ENCODE measurements at places on chromosomes 12 and 14.

GRCh38 chr12:46916796-46917419 lies 91.1 kb upstream of the SLC38A4 start:
- DNase-seq = no peak

GRCh38 chr14:28055008-28055407 lies 711.6 kb upstream of the FOXG1 start:
- no peak for DNase-seq

DNA sequence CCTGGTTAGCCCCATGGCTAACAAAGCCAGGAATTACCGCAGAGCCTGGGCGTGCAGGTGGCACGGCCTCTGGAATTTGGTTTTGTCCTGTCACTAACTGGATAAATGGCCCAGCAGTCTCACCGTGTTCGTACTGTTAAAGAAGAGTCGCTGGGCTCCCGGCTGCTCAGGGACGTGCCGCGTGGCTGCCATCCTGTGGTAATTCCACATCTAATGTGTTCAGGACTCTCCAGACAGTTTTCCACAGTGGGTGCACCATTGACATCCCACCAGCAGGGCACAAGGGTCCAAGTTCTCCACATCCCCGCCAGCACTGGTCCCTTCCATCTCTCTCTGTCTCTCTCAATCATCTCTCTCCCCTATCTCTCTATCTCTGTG lies 19.6 kb downstream of the NOC4L start:
- DNase-seq = no peak

DNA sequence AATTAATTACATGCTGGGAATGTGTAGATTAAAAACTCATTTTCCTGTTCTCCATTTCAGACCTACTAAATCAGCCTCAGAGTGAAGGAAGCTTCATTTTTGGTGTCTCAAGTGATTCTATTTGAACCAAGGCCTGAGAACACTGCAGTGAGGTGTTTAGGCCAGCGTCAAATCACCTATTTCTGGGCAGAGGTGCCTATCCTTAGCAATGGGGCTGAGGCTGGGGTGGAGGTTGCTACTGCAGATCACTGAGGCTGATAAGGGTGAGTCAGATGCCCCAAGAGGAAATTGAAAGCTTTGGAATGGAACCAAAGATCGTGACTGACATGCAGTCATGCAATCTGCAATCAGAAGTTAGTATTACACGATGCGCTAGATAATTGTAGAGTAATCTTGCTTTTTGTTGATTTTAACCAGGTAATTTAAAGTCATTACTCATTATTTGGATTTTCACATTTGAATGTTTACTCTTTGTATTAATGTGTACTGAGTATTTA lies 4.4 kb downstream of the TXNRD1 start:
- DNase-seq = no peak

DNA sequence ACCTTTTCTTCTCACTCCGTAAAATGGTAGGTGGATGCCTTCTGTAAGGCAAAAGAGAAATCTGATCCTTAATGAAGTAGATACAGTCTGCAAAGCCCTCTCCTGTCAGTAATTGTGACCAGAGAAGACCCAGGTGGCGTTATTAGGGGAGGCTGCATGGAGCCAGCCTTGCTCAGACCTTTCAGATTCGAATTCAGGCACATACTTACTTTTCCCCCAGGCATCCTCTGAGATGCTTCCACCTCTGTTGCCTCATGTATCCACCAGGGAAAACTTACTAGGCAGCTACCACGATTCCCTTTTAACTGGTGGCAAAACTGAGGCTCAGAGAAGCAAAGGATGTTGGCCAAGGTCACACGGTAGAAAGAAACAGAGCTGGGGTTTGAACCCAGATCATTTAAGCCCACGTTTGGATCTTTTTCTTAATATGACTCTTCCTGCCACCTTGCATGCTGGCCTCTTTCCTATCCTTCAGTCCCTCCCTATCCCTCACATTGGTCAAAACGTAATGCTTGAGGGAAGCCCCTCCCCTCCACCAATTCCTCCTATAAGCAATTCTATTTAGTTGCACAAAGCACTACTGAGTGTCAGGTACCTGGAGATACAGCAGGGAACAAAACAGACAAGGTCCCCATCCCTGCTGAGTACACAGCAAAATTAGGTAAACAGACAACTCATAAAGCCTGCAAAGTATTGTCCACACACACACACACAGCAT lies 179.4 kb downstream of the KSR2 start:
- DNase-seq = no peak

GRCh38 chr14:91354979-91355685 lies 62.5 kb downstream of the CCDC88C start:
- DNase-seq = peak; percentile 54

DNA sequence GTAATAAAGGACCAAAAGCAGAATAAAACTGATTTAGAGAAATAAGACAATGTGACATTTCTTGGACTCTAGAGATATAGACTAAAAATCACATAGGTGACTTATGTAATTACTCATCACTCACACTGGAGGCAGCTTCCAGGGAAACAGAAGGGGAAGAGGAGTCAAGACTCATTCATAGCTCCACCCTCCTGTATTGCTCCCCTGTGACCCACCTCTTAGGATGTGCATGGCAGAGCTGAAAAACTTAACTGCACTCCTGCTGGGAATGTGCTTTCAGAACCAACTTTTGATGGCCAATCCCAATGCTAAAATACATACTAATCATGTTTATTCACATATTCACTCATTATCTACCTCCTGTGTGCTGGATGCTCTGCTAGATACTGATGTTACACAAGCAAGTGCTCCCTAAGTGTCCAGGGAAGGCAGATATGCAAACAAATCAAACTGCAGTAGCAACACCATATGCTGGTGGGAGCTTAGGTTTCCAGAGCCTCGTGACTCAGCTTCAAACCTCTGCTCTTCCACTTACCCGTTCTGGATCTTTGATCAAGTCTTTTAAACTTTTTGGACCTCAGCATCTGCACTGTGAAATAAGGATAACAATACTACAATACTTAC lies 316.1 kb downstream of the GALC start:
- no peak for DNase-seq

DNA sequence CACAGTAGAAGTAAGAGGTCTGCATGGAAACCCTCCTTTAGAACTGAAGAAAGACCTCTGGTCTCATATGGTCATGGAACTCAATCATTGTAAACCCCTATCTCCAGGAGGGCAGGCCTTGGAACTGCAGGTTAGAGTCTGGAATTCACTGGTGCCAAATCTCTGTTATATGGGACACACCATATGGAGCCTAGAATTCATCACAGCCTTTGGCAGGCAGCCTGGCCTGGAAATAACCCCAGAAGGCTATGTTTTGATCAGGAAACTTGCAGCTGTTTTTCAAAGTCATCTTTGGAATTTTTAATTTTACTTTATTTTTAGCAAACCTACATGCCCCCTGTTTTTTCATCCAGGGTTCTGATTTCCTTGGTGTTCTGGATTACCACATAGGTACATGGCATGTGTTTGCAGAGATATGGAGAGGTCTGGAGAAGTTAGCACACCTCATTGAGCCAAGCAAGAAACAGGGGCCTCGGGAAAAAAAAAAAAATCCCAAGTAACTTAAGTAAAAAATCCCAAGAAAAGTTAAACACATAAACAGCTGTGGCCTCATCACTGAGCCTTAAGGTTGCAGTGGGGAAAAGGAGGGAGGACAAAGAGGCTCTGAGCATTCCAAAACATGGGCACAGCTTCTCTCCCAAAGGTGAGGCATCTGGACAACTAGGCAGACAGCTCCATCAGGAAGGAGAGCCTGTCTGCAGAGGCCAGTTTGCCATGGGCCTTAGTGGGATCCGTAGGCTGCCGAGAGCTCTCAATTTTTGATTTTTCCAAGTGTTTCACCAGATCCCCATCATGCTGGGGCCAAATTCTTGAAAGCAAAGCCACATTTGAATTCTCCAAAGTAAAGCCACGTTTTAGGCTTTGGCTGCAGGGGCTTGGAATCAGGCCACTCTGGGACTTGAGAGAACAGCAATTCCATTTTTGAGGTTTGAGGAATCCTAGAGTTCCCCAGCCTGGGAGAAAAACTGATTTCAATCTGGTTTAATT lies 339.6 kb upstream of the TBX3 start:
- peak; percentile 44 for DNase-seq

DNA sequence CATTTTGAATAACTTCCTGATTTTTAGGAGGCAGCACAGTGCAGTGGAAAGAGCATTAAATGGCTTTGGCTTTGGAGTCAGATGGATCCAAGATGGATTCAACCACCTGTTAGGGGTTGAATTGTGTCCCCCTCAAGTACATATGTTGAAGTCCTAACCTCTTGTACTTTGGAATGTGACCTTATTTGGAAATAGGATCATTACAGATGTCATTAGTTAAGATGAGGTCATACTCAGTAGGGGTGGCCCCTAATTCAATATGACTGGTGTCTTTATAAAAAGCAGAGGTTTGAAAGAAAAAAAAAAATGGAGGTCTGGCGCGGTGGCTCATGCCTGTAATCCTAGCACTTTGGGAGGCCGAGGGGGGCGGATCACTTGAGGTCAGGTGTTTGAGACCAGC lies 18.8 kb downstream of the ATP5MC2 start:
- no peak for DNase-seq

GRCh38 chr14:55915456-55915855 lies 202.8 kb upstream of the PELI2 start:
- no peak for DNase-seq

- no peak for DNase-seq
Measured at GRCh38 chr14:86334355-86334754, 804.4 kb downstream of the FLRT2 start.

DNA sequence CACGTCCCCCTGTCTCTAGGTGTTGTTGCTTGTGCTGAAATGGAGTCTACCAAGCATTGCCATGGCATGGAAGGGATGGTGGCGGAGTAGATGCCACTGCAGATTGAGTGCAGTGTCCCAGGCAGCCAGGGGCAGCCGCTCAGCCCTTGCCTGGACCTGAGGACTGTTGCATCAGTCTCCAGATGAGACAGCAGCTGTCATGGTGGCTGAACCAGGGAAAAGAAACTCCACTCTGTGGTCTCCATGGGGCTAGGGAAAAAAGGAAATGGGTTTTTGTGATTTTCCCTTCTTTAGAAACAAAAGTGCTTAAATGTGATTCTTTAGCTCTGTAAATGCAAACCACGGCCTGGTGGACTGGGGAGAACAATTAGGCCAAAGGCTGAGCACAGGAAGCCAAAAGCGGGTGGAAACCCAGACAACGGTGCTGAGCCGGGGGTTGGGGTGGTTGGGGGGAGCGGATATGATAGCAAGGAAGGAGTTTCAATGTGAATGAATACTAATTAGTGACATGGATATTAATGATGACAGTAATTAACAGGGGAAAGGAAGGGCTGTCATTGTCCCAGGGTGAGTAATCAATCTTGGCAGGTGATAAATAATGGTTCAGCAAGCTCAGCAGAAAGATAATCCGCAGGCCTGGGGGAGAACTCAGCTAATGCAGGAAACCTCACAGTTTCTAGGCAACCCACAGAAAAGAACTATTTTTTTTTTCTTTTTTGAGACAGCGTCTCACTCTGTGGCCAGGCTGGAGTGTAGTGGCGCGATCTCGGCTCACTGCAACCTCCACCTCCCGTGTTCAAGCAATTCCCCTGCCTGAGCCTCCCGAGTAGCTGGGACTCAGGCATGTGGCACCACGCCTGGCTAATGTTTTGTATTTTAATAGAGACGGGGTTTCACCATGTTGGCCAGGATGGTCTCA lies 442.6 kb downstream of the DPF3 start:
- peak; percentile 92 for DNase-seq

GRCh38 chr14:38111046-38111445 lies 96.7 kb upstream of the SSTR1 start:
- no peak for DNase-seq

DNA sequence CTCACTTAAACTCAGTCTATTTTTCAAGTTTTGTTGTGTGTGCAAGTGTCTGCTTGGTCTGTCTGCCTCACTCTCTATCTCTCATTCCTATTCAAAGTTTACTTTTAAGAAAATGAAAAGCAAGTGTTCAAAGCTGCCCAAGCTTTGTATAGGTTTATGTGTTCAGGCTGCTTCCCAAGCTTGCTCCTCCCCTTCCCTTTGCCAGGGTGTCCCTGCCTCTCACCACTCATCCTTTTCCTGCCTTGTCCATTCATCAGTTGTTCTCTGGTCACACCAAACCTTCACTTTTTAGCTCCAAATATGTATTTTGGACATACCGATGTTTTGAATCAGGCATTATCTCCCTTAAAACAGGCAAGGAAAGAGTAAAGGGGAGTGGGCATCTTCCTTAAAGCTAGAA lies 41.3 kb downstream of the STK38L start:
- DNase-seq = no peak

GRCh38 chr14:27267876-27268275 lies 670.0 kb upstream of the NOVA1 start:
- DNase-seq = no peak

DNA sequence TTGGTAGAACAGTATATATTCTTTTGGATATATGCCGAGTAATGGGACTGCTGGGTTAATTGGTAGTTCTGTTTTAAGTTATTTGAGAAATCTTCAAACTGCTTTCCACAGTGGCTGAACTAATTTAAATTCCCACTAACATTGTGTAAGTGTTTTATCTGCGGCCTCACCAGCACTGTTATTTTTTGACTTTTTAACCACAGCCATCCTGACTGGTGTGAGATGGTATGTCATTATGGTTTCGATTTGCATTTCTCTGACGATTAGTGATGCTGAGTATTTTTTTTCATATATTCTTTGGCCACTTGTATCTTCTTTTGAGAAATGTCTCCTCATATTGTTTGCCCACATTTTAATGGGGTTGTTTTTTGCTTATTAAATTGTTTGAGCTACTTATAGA lies 357.4 kb downstream of the C12orf50 start:
- DNase-seq = no peak

GRCh38 chr14:45819107-45819506 lies 566.1 kb upstream of the MIS18BP1 start:
- no peak for DNase-seq

DNA sequence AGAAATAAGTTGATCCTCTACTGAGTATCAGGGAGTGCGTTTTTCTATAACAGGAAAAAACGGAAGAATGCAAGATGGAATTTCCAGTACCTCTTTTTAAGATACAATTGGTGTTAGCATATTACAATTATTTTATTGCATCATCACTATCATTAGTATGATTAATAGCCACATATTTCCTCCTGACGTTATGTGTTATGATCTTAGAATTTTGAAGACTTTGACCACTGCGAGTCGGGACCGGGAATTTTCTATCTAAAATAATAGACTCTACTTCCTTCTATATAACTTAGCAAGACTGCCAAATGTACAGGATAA lies 679 bp upstream of the SAV1 start:
- DNase-seq = no peak

GRCh38 chr12:125148316-125148715 lies 83.1 kb downstream of the AACS start:
- DNase-seq = no peak

DNA sequence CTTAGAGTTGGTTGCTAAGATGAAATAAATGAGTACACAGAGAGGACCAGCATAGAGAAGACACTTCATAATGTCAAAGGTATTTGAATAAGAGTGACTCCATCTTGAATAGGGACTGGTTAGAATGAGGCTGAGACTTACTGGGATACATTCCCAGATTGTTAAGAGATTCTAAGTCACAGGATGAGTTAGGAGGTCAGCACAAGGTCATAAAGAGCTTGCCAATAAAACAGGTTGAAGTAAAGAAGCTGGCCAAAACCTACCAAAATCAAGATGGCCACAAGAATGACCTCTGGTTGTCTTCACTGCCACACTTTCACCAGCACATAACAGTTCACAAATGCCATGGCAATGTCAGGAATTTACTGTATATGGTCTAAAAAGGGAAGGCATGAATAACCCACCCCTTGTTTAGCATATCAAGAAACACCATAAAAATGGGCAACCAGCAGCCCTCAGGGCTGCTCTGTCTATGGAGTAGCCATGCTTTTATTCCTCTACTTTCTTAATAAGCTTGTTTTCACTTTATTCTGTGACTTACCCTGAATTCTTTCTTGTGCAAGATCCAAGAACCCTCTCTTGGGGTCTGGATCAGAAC lies 8.3 kb upstream of the SERPINA1 start:
- DNase-seq = no peak
